ENCODE measurements at places on chromosomes 5 and 9.

DNA sequence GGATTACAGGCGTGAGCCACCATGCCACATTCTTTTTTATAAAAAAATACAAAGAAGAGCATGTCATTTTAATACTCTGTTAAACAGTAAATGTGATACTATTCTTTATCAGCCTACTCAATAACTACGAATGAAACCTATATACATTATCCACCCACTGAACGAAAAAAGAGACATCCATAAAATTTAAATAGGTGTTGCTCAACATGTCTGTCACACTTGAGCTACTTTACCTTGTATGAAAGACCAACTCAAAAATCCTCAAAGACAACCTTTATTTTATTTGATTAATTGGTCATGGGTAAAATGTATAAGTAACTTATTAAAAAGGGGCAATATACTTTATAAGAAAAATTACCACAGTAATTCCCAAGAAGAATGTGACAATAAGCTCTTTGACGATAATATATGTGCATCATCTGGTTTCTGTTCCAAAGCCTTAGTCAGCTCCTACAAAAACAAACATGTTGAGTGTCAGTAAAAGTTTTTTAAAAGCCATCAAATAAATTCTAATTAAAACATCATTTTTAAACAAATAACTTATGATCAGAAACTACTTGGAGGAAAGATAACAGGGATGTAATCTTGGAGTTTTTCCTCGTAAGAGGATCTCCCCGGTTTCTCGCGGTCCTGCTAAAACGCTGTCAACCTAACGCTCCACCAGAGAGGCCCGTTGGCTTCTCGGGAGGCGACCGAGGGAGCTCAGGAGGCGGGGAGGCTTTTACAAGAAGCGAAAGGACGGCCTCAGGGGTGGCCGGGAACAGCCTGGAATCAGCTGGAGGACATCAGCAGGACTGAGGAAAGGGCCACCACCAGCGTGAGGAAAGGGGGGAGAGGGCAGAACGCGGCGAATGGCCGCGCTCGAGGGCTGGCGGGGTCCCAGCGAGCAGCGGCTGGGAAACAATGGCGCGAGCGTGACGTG, 13.5 kb upstream of the ANKRD18B start:
- peak; percentile 94 for DNase-seq

- peak; percentile 86 for DNase-seq
These were observed 31.2 kb downstream of the JAKMIP2 start for GRCh38 chr5:147751156-147751830.

DNA sequence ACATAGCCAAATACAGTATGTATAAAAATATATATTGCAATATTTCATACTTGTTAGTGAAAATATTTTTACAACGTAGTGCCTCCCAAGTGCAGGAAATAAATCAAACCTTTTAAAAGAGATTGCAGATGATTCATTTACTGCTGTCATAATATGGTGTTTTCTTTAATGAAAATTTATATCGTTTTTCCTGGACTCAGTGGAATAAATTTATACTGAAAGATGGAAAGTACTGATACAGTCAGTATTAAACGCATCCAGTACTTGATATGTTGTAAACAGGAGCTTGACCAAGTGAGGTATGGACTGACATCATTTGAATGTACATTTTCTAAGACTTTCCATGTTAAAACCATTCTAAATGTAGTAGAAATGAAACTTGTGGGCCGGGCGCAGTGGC, 143.4 kb upstream of the ZNF608 start:
- DNase-seq = no peak

GRCh38 chr5:166582416-166582815, 1709.0 kb upstream of the WWC1 start:
- DNase-seq = no peak

DNA sequence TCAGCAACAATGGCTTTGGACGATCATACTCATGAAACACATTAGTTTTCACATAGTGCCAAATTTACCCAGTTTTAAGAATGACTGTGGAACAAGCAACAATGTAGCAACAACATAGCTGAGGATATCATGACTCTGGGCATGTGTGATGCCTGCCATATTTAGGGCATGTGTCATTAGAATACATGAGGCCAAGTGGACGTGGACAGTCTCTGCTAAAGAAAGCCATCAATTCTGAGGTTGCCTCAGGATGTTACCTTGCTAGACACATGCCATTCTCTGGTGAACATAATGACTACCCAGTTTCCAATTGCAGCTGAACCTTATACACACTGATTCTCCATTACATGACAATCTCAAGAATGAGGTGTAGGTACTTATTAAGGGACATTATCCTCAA, 103.3 kb upstream of the ADAMTS19 start:
- no peak for DNase-seq

Data from posterior cingulate gyrus (tissue), 11 donors.